Ovary (tissue), 10 donors: ENCODE measurements at places on chromosomes 3 and 15. TPM values are rescaled to one million over a fixed set of nuclear protein-coding genes. Genes with fewer than 3 reads are reported as not detected.
A peak's percentile ranks its signal among the peaks of the same experiment; 100 is the strongest.

DNA sequence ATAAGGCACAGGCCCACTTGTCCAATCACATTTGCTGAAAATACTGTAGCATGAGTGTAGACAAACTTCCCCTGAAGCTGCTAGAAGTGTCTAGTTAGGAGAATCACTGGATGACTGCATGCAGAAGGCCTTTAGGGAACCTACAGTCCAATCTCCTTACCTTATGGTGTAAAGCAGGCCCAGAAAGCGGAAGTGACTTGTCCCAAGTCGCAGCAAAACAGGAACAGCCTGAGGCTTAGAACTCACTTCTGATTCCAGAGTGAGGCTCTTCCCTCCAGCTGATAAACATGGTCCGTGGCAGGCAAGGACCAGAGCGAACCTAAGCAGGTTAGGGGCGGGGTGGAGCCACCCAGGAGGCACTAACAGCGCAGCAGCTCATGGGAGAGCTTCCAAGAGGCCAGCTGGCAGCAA, 2.5 kb downstream of the GRAMD2A start:
- H3K4me3 ChIP-seq, result no peak overlapping the region
- H3K27ac ChIP-seq, result no peak overlapping the region
- H3K36me3 ChIP-seq, result no peaks in the 10 kb centered on the region
- no peak for DNase-seq
- H3K4me1 ChIP-seq, result peaks cover 2% of the 10 kb centered on the region

GRCh38 chr3:62178739-62179600, 194.4 kb downstream of the FEZF2 start:
- H3K4me3 ChIP-seq, result no peak overlapping the region
- no peak for DNase-seq
- no peaks in the 10 kb centered on the region for H3K27me3 ChIP-seq
- peaks cover under 1% of the 10 kb centered on the region for H3K4me1 ChIP-seq
- H3K27ac ChIP-seq, result no peak overlapping the region

DNA sequence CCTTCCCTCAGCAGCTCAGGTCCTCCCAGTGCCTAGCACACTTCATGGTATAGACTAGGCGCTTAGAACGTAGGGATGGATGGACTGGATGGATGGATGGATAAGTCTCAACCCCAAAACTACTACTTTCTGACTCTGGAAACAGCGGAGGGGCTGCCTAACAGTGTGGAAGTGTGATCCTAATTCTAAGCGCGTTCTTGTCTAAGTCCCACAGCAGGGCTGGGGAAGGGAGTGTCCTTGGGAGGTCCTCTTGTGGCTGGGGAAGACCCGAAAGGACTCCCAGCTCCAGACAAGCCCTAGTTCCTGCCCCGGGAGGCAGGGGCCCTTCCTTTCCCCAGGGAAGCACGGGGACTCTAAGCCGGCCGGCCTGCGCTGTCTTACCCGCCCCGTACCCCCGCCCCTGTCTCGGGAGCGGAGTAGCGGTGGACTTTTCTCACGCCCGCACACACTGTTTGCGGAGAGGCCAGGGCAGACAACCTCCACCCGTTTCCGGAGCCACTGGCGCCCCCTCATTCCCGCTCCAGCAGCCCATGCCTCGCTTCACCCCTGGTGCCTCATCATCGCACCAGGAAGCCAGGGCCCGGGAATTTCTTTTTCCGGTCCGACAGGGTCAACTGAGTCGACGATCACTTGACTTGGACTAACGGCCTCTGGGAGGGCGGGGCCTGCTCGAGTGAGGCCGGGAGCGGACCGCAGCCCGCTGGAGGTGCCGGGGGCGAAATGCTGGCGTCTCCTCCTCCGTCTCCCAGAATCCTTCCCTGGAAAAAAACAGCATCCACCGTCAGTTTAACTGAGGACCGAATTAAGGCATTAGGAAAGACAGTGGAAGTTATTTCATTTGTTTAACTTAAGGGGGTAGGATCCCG, 133.3 kb downstream of the TBC1D2B start:
- no peaks in the 10 kb centered on the region for H3K4me1 ChIP-seq
- peak; percentile 82 for DNase-seq
- H3K27me3 ChIP-seq, result no peaks in the 10 kb centered on the region

Gene SACM1L
- total RNA-seq, result 32.1 TPM

Gene GPR87
- not detected for total RNA-seq

Gene PP2D1
- total RNA-seq, result not detected

DNA sequence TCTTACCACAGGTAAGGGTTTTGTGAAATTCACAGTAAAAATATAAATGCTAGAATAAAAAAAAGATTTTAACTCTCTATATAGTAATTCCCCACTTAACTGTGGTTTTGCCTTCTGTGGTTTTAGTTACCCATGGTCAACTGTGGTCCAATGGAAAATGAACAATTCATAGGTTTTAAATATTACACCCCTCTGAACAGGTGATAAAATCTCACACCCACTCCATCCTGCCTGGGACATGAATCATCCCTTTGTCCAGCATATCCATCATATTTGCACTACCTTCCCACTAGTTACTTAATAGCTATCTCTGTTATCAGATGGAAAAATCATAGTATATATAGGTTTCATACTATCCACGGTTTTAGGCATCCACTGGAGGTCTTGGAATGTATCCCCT, 49.2 kb downstream of the HDGFL3 start:
- H3K27ac ChIP-seq, result no peak overlapping the region
- no peaks in the 10 kb centered on the region for H3K27me3 ChIP-seq
- no peaks in the 10 kb centered on the region for H3K36me3 ChIP-seq
- no peaks in the 10 kb centered on the region for H3K4me1 ChIP-seq
- no peak for DNase-seq

- no peaks in the 10 kb centered on the region for H3K27me3 ChIP-seq
- no peak overlapping the region for H3K4me3 ChIP-seq
- DNase-seq, result peak; percentile 78
- H3K4me1 ChIP-seq, result peaks cover 2% of the 10 kb centered on the region
- H3K36me3 ChIP-seq, result no peaks in the 10 kb centered on the region
- no peak overlapping the region for H3K27ac ChIP-seq
Observed at GRCh38 chr3:123642182-123642956, 57.5 kb upstream of the HACD2 start.

DNA sequence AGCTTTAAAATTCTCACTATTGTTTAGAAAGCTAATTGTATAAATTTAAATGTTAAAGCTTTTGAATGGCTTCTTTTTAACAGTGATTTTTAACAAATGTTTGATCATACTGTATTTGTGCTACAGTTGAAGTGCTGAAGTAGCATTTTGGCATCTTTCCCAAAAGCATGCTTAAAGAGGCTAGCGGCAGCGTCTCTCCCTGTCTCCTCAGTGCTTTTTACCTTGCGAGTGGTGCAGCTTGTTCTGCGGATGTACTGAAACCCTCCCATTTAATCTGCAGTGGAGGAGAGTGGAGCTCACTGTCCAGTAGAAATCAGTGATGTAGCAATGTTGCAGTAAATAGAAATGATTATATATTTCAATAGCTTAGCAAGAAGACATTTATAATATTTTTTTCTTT, 43.7 kb downstream of the LRRC49 start:
- H3K27me3 ChIP-seq, result no peaks in the 10 kb centered on the region
- H3K27ac ChIP-seq, result no peak overlapping the region
- no peaks in the 10 kb centered on the region for H3K4me1 ChIP-seq
- no peak for DNase-seq
- no peaks in the 10 kb centered on the region for H3K36me3 ChIP-seq

GRCh38 chr3:41507336-41508062, 308.2 kb downstream of the CTNNB1 start:
- no peaks in the 10 kb centered on the region for H3K36me3 ChIP-seq
- DNase-seq, result no peak
- H3K4me1 ChIP-seq, result no peaks in the 10 kb centered on the region
- no peaks in the 10 kb centered on the region for H3K27me3 ChIP-seq
- no peak overlapping the region for H3K4me3 ChIP-seq

Gene PLIN1
- 0.82 TPM for total RNA-seq

GRCh38 chr15:89704411-89704810, 13.8 kb downstream of the WDR93 start:
- no peak overlapping the region for H3K27ac ChIP-seq
- no peak for DNase-seq
- H3K4me1 ChIP-seq, result no peaks in the 10 kb centered on the region

DNA sequence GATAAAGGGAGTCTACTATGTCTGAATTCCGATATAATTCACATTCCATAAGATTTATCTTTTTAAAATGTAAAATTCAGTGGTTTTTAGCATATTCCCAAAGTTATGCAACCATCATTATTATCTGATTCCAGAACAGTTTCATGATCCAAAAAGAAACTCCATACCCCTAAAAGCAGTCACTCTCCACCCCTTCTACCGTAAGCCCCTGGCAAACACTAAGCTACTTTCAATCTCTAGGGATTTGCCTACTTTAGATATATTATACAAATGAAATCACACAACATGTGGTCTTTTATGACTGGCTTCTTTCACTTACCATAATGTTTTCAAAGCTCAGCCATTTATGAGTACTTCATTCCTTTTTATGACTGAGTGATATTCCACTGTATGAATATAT, 65.6 kb downstream of the TMEM212 start:
- H3K27me3 ChIP-seq, result no peaks in the 10 kb centered on the region
- DNase-seq, result no peak
- no peaks in the 10 kb centered on the region for H3K4me1 ChIP-seq
- H3K4me3 ChIP-seq, result no peak overlapping the region

DNA sequence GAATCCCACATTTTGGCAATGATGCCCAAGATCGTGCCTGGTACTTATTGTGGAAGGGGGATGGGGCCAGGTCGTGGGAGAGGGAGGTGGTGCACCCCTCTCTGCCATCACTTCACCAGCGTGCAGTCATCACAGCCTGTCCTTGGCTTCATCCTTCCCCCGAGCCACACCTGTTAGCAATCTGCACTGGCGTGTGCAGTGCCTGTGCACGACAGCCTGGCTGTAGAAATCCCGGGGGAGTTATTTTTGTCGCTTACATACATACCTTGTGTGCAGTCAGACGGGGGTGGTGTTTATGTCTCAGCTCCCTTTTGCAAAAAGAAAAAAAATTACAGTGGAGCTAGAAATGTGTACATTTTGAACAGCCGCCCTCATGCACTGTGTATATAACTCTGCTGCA, 216.0 kb downstream of the TLE3 start:
- H3K4me1 ChIP-seq, result no peaks in the 10 kb centered on the region
- H3K27ac ChIP-seq, result no peak overlapping the region
- no peak overlapping the region for H3K4me3 ChIP-seq
- H3K36me3 ChIP-seq, result no peaks in the 10 kb centered on the region
- H3K27me3 ChIP-seq, result no peaks in the 10 kb centered on the region
- no peak for DNase-seq
